RCC 7860 (cell line): ENCODE measurements at places on chromosomes 5 and 9.

- no peak for DNase-seq
These were observed 144.4 kb upstream of the NR4A3 start for GRCh38 chr9:99677281-99677680.

- DNase-seq: no peak
These were observed 587 bp downstream of the MIER3 start for GRCh38 chr5:56951126-56951945.

DNA sequence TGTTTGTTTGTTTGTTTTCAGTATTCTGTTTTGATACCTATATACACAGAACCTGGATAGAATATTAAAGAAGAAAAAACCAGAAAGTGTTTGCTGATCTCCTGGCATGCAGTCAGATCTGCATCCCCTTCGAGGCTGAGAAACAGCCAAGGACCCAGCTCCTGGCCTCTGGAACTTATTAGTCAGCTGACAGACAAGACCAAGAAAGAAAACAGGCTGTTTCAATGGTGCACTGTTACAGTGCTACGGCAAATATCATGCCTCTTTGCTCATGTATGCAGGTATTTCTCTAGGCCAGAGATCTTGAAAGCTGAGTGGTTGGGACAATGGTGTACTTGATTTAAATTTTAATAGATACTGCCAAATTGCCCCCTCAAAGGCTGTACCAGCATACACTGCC, 95.0 kb downstream of the C5orf15 start:
- DNase-seq: no peak

- peak; percentile 15 for DNase-seq
These were observed 33.6 kb downstream of the ERMP1 start for GRCh38 chr9:5799314-5799713.

- DNase-seq: no peak
These were observed 25.0 kb downstream of the ANKRD33B start for GRCh38 chr5:10588779-10589447.

GRCh38 chr5:81826128-81826527, 75.2 kb upstream of the SSBP2 start:
- no peak for DNase-seq

GRCh38 chr9:108704156-108704852, 151.5 kb downstream of the ACTL7B start:
- no peak for DNase-seq

DNA sequence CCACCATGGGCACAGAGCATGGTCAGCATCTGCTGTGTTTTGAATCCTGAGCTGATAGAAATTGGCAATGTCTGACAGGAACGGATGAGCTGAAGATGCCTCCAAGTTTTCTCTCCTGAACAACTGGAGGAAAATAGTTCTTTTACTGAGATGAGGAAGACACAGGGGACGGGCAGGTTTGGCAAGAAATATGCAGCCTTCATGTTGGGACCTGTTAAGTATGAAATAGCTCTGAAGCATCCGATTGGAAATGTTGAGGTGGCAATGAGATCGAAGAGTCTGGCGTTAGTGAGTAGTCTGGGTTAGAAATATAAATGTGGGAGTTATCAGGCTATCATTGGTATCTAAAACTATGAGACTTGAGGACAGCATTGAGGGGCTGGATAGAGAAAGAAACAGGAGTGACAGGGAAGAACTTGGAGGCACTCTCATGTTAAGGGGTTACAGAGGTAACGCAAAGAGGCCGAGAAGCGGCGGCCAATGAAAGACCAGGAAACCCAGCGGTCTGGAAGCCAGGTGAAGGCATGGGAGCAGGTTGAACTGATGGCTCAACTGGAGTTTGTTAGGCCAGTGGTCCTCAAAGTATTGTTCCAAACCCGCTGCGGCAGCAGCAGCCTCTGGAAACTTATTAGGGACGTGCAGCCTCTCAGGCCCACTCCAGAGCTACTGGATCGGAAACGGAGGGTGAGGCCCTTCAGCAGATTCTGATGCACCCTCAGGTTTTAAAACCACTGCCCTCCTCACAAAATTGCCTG, 1.0 kb upstream of the MAMDC2 start:
- DNase-seq: no peak

DNA sequence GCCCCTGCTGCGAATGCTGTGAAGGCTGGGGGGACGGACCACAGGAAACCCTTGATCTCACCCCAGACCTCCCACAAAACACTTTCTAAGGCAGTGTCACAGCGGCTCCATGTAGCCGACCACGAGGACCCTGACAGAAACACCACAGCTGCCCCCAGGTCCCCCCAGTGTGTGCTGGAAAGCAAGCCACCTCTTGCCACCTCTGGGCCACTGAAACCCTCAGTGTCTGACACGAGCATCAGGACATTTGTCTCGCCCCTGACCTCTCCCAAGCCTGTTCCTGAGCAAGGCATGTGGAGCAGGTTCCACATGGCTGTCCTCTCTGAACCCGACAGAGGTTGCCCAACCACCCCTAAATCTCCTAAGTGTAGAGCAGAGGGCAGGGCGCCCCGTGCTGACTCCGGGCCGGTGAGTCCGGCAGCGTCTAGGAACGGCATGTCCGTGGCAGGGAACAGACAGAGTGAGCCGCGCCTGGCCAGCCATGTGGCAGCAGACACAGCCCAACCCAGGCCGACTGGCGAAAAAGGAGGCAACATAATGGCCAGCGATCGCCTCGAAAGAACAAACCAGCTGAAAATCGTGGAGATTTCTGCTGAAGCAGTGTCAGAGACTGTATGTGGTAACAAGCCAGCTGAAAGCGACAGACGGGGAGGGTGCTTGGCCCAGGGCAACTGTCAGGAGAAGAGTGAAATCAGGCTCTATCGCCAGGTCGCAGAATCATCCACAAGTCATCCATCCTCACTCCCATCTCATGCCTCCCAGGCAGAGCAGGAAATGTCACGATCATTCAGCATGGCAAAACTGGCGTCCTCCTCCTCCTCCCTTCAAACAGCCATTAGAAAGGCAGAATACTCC, 84.7 kb downstream of the GOLPH3 start:
- no peak for DNase-seq

GRCh38 chr5:112161392-112161748, 257.7 kb downstream of the EPB41L4A start:
- no peak for DNase-seq

GRCh38 chr5:136985785-136986475, 513.2 kb downstream of the SPOCK1 start:
- DNase-seq: no peak

DNA sequence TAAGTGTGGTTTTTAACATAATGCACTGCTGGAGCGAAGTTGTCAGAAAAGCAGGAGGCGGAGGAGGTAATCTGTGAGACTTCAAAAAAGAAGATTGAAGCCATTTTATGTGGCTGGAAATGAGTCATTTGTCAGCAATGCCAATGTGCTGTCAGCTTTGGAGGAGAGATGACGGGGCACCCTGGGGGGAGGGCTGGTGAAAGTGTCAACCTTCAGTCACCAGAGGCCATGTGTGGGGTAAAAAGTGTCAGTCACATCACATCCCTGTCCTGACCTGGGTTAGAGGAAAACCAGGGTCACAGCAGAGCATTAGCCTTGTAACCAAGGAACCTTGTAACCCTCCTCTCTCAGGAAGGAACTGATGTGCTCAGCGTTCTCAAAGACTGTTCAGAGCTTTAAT, 59.1 kb downstream of the TLR4 start:
- peak; percentile 78 for DNase-seq

DNA sequence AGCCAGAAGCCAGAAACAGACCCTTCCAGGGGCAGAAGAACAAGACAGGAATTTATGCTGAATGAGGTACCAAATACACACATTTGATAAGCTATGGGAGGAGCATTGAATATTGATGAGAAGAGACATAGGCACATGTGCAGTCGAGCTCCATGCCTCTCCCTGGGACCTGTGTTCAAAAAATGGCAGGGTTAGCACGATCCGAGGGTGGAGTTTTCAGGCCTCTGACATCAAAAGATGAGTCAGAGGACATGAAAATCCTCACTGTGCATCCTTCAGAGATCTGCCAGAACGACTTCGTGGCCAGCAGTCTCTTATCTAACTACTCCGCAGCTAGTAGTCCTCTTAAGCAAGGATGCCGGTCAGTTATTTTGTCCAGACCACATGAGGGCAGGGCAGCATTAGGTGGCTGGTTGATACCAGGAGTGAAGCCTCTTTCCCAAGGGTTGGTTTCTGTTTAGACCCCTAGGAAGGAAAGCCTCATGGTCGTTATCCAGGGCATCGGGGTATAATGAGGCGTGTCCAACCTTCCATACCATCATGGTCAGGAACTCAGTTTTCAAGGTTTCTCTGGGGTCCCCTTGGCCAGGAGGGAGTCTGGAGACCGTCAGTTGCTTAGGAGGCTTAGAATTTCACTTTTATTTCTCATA, 11.6 kb upstream of the CMBL start:
- no peak for DNase-seq

- no peak for DNase-seq
These were observed 9.3 kb upstream of the SIL1 start for GRCh38 chr5:139207297-139208000.

DNA sequence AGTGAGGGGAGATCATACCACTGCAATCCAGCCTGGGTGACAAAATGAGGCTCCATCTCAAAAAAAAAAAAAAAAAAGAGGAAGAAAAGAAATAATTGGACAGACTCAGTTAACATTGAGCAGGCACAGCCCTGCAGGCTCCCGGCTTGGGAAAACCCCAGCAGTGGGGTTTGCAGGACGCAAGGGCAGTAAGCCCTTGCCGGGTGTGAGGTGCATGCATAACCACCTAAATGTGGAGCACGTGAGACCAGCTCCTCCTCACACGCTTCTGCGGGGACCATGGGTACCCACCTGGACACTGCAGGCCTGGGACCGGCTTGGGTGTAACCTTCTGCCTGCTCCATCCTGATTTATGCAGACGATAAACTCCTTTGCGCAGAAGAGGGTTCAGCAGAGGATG, 4.8 kb upstream of the SLC6A18 start:
- DNase-seq: no peak

GRCh38 chr5:35098214-35098613, 50.5 kb upstream of the AGXT2 start:
- no peak for DNase-seq

- no peak for DNase-seq
These were observed 46.7 kb downstream of the SAR1B start for GRCh38 chr5:134585966-134586365.

DNA sequence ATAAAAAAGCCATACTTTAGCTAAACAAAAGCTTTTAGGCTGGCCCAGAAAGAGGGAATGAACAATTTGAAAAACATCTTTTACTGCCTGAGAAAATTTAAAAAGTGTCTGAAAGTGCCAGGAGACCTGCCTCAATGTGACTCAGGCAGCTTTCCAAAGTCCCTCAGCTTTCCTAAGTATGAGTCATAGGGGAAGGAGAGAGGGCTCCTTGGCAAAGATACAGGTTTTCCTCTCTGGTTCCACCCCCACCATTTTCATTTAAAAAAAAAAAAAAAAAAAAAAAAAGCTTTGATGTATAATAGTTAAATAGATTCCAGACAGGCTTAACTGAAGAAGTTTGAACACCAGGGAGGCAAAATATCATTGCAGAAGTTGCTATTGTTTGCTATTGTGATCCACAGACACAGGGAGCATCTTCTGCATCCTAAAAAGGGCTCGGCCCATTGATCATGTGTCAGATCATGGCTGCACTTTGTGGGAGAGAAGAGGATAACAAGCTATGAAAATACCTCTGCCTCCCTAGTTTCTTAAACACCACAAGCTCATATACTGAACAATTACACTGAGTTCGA, 71.5 kb downstream of the MRPS27 start:
- DNase-seq: peak; percentile 47

- DNase-seq: peak; percentile 65
These were observed 128.7 kb downstream of the ATG10 start for GRCh38 chr5:82100303-82101077.

GRCh38 chr5:139148306-139148705, 49.9 kb downstream of the SIL1 start:
- no peak for DNase-seq

GRCh38 chr5:9951865-9952516, 297.7 kb downstream of the ATPSCKMT start:
- no peak for DNase-seq

DNA sequence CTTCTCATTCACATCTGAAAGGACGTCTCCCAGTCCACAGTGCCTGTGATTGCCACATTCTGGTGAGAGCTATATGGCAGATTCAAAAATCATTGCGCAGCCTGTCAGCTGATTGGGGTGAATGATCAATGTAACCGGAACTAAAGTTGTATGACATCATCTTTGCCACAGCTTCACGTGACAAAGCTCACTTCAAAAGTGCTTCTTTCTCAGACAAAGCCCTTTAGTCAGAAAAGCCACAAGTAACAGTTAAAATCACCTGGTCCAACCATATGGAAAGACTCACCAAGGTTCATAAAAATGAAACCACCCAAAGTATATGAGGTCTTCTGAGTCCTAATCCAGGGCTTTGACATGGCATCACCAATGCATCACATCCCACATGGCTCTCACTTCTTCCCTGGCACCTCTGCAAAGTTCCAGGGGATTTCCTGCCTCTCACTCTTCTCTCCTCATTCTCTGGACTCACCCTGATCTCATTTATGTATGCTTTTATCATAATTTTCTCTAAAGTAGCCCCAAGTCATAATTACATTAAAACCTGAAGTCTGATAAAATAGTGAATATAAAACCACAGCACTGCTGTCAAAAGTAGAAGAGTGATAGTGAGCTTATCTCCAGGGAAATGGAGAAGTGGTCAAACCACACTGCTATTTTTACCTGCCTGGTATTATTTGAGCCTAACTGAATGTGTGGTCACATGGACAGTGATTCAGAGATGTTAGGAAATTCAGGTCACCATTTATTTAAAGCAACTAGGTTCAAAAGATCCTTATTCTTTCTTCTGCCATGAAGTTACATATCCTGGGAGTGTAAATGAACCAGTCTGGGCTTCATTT, 193.1 kb upstream of the PTGER4 start:
- DNase-seq: peak; percentile 91

DNA sequence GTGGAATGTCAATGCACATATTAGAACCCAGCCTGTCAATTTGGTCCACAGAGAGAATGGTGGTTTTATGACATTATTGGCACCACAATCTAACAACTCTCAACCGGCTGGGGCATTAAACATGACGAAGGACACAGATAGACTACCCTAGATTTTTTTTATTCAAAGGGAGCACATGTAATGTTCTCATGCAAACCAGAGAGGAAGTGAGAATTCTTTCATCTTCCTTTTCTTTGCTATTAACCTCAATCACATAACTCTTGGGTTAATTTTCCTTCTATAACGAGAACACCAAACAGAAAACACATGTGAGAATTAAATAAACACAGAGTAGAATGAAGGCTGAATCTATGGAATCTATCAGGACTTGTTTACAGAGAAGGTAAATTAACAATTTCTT, 94.9 kb upstream of the TNC start:
- DNase-seq: no peak

DNA sequence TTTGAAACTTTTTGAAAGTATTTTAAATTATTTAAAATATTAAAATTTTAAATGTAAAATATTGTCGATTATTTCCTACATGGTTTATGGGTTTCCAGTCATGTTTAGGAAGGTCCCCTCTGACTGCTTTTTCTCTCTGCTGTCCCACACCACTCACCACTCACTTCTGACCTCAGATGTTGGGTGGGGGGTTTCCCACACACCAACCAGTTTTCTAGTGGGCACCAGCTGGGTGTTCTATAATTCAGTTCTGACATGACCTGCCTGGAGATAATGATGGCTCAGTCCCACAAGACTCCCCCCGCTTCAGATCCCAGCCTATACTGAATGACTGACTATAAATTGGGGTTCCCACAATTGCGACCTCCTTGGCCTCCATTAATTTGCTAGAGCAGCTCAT, 310.4 kb downstream of the GADD45G start:
- no peak for DNase-seq
